ENCODE measurements at places on chromosomes 4 and X.

DNA sequence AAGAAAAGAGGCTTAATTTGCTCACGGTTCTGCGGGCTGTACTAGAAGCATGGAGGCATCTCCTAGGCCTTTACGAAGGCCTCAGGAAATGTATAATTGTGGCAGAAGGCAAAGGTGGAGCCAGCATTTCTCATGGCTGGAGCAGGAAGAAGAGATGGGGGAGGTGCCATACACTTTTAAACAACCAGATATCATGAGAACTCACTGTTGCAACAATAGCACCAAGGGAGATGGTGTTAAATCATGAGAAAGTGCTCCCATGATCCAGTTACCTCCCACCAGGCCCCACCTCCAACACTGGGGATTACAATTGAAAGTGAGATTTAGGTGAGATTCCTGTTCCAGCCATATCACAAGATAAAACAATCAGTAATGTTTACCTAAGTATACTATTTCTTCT, 45.5 kb downstream of the MTHFD2L start:
- no peak for DNase-seq

- DNase-seq: peak; percentile 38
Observed at GRCh38 chrX:119427024-119427794, 28.1 kb downstream of the SLC25A43 start.

DNA sequence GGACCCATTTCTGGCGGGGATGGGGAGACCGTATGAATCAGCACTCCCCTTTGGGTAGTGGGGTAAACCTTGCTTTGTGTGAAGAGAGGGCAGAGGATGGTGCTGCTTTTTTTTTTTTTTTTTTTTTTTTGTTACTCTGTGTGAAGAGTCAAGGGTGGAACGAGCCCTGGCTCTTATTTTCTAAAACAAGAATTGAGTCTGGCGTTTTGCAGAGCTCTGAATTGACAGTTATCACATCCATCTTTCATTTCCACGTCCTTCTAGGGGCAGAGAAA, 1.2 kb downstream of the SLAIN2 start:
- DNase-seq: peak; percentile 23

DNA sequence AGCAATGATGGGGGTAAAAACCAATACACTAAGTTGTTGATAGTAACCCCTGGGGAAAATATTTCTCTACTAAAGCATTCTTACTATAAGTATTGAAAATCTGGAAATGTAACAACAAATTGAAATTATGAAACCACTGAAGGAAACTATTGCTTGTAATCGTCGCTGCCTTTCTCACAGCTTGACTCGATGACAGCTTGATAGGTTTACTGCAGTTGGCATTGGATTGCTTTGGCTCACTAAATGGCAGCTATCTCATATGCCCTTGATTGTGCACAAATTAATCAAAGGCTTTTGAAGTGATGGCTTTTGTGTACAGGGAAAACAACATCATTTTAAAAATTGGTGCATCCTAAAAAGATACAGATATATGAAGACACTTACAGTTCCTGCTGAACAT, 419.6 kb upstream of the TENM3 start:
- no peak for DNase-seq

DNA sequence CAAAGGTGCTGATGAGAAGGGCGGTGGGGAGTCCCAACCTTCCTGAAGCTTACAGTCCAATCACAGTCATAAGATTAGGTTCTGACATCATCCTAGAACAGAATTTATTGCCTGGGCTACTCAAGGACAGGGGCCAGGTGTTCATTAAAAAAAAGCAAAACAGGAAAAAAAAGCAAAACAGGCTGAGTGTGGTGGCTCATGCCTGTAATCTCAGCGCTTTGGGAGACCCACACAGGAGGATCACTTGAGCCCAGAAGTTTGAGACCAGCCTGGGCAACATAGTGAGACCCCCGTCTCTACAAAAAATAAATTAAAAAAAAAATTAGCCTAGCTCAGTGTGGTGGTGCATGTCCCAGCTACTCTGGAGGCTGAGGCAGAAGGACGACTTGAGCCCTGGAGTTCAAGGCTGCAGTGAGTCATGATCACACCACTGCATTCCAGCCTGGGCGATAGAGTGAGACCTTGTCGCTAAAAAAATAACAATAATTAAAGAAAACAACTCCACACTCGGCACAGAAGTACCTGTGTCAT, 3.0 kb downstream of the RAB9A start:
- peak; percentile 36 for DNase-seq

DNA sequence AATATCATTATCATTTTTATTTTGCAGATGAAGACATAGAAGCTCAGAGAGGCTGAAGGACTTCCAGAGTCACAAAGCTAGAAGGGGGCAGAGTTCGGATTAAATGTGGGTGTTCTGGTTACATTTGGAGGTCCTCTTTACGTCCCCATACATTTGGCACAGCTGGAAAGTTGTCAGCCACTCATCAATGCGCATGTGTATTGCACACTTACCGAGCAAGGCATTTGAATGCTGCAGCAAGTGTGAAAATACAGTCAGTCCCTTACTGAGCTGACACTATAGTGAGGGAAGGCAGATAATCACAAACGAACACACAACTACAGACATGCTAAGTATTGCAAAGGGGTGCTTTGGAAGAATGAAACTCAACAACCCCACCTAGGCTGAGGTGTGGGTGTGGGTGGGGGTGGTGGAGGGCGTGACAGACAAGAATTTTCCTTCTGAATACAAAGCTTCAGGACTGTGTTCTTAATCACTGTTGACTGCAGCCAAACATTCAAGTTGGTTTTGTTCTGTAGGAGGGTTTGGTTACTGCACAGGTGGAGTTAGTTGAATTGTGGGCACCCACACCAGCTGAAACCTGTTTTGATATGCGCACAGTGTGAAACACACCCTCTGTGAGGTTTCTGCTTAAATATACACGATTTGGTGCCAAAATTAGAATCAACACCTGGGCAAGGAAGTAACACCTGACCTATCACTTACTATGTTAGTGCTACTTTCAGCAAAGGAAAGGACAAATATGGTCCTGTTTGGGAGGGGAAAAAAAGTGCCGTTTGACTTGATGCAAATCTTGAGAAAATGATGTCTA, 72.4 kb downstream of the COQ2 start:
- no peak for DNase-seq

DNA sequence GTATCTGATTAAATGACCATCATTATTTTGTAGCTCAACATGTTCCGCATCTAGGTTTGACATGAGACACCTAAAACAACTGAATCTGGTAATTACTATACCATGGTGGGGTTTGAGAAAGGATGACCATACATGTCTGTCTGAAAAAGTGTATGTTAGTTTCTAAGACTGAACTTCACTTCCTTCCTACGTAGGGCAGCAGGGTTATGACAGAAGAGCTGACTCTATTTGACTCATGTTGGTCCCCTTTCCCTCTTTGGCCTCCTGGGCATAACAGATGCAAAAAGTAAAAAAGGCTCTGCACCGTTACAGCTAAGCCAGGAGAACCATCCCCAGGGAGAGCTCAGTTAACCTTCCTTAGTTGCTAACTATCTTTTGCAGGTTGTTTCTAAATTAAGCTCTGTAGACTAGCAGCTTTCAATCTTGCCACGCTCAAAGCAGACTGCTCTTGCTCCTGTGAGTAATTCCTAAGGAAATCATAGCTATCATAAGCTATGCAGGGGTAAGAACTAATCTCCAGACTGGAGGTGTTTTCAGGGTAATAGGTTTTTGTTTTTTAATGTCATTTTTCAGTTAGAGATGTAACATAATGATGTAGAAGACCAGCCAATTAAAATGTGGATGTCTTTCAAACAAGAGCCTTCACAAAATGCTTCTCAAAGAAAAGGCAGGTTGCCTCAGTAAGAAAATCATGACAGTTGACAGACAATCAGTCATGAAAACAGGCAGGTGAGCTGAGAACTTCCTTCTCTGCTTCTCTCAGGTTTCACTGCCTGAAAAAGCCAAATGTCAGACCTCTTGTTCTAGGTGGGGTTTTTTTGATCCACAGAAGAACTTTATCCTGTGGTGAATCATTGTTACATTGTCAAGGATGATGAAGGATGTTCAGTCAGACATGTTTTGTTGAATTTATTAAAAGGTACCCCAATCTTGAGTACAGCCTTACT, 66.9 kb upstream of the DAPP1 start:
- no peak for DNase-seq

DNA sequence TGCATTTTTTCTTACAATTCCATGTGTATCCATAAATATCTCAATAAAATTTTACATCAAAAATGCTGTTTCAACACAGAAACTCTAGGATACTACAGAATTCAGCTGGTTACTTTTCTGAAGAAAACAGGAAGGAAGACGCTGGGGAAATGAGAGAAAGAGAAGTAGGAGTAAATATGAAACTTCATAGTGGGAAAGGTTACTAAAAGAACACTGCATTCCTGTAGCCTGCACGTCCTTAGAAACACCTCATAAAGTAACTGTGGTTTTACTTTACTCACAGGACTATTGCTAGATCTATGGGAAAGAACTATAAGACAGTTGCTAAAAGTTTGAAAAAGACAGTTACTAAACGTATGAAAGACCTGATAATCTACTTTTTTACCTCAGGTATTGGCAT, 23.1 kb downstream of the ATP11C start:
- DNase-seq: no peak

GRCh38 chr4:53809816-53810215, 218.5 kb upstream of the LNX1 start:
- no peak for DNase-seq

DNA sequence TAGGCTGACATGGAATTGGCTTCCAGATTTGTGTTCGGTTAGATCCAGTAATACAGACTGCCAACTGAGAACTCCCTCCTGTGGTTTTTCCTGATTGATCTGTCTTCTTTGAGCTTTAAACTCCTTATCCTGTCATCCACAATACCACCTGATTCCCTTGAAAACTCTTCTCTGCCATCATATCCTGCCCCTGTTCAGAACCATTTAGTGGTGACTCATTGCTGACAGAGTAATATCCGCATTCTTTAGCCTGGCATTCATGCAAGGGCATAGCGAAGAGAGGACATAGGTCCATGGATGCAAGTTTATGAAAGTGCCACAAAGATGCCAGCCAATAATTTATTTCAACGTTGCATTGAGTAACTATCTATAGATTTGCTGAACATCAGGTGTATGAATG, 76.6 kb downstream of the ITIH6 start:
- no peak for DNase-seq

- no peak for DNase-seq
Observed at GRCh38 chr4:19478791-19479190, 772.9 kb upstream of the SLIT2 start.

- no peak for DNase-seq
Observed at GRCh38 chr4:182536221-182536811, 293.1 kb downstream of the TENM3 start.

DNA sequence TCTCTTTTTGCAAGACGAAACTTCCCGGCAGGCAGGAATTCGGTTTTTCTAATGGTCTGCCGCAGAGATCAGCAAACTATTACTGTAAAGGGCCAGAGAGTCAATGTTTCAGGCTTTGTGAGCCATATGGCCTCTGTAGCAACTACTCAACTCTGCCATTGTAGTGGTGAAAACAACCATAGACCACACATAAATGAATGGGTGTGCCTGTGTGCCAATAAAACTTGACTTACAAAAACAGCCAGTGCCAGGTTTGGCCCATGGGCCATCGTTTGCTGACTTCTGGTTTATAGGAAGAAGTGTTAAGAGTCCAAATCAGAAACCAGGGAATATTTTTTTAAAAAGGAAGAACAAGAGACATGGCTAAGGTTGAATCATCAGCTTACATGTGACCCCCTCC, 163.0 kb downstream of the SH3KBP1 start:
- no peak for DNase-seq

- no peak for DNase-seq
Observed at GRCh38 chrX:79708581-79708980, 306.0 kb upstream of the TBX22 start.

DNA sequence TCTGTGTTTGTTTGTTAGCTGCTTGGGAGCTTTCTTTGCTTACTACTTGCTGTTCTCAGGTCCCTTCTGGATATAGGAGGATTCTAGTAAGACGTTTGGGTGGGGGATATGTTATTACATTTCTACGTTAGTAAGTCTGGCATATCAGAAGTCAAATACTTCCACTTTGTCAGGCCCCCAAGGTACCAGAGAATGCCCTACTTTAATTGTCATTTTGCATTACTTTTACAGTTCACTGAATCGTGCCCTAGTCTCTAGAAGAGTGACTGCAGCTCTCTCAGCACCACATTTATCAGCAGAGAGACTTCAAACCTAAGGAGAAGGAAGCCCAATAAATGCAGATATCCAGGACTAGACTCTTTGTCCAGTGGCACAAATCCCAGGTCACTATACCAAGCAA, 54.4 kb downstream of the PCDH19 start:
- no peak for DNase-seq

GRCh38 chr4:106323119-106323518, 6.8 kb downstream of the AIMP1 start:
- DNase-seq: no peak

DNA sequence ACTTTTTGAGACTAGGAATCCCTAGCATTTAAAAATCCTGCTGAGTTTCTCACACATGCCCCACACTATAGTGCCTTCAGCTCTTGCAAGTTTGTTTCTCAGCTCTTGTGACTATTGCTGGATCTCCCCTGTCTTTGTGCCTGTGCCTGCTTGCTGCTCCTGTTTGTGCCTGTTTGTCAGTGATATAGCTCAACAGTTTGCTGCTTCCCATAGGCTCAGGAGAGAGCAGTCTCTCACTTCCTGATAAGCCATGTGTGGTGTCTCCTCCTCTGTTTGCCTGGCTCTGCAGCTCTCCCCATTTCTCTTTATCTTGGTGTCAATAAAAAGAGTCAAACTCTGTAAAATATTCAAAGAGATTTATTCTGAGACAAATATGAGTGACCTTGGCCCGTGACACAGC, 259.8 kb upstream of the CLNK start:
- DNase-seq: no peak

GRCh38 chr4:183312841-183313240, 7.2 kb downstream of the CLDN22 start:
- no peak for DNase-seq

GRCh38 chrX:51776851-51777250, 33.6 kb downstream of the GSPT2 start:
- no peak for DNase-seq

DNA sequence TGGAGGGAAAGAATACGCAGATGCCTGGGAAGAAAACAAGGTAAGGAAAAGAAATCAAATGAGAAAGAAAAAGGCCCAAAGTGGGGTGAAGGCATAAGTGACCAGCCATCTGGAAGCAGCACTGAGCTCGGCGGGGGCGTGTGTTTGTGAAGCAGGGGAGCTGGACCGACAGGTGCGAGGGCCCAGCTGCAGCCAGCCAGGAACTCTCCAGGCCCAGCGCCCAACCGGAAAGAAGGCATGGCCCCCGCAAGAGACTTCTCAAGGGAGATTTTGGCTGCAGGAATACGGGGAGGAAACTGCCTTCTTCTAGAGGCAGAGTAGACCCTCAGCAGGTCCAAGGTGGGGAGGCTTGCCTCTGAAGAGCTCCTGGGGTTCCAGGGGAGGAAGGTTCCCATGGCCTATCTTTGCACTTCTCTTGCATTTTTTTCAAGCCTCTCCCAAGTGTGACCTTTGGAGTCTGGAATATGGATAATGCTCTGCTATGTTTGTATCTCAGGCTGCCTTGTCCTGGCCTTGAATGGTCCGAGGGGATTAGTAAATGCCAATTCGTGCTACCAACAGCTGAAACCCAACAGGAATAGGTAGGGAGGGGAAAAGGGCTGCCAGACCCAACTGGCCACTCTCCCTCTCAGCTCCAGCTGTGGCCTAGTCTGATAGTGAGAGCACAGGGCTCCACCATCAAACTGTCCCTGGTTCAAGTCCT, 10.8 kb upstream of the CITED1 start:
- DNase-seq: no peak

GRCh38 chr4:7705593-7705992, 234.1 kb downstream of the AFAP1 start:
- no peak for DNase-seq

Data from GM20000 (cell line).